GM12878 (cell line): ENCODE measurements at places on chromosomes 4 and X. TPM values are rescaled to one million over a fixed set of nuclear protein-coding genes. Genes with fewer than 3 reads are reported as not detected.

The LRIT3 gene
- 0.04 TPM in 1 of 2 replicates, not detected in the other for polyA plus RNA-seq

The ZCCHC18 gene
- 2.1 and 2.2 TPM in 2 replicates for polyA plus RNA-seq

The XAGE1A gene
- not detected in 2 replicates for polyA plus RNA-seq

The CDKL2 gene
- 0.17 and 0.24 TPM in 2 replicates for polyA plus RNA-seq

The PARM1 gene
- polyA plus RNA-seq, result 39.3 and 41.1 TPM in 2 replicates

The PDGFC gene
- not detected in 2 replicates for polyA plus RNA-seq

The CNKSR2 gene
- not detected in 2 replicates for polyA plus RNA-seq

The AKAP14 gene
- polyA plus RNA-seq, result not detected in 2 replicates

The FOXR2 gene
- polyA plus RNA-seq, result not detected in 2 replicates

The CXorf49 gene
- polyA plus RNA-seq, result not detected in 2 replicates

The TAF7L gene
- polyA plus RNA-seq, result not detected in 2 replicates

The GLRA3 gene
- not detected in 2 replicates for polyA plus RNA-seq

The MUC7 gene
- not detected in 2 replicates for polyA plus RNA-seq

The DDX53 gene
- not detected in 2 replicates for polyA plus RNA-seq

The MAGEA8 gene
- polyA plus RNA-seq, result not detected in 2 replicates

The THOC2 gene
- 73.2 and 74.6 TPM in 2 replicates for polyA plus RNA-seq

The SATL1 gene
- polyA plus RNA-seq, result not detected in 2 replicates

The PCSK1N gene
- polyA plus RNA-seq, result not detected in 2 replicates

The RAB39B gene
- 7.9 and 8.7 TPM in 2 replicates for polyA plus RNA-seq

The CENPE gene
- polyA plus RNA-seq, result 41.4 and 42.9 TPM in 2 replicates

The TRIM60 gene
- polyA plus RNA-seq, result not detected in 2 replicates

The RAB40AL gene
- 0.16 TPM in 1 of 2 replicates, not detected in the other for polyA plus RNA-seq

The CTAG1B gene
- polyA plus RNA-seq, result not detected in 2 replicates

The CYTL1 gene
- polyA plus RNA-seq, result not detected in 2 replicates

The L1CAM gene
- 0.09 and 0.22 TPM in 2 replicates for polyA plus RNA-seq

The CCKAR gene
- not detected in 2 replicates for polyA plus RNA-seq

The TRO gene
- polyA plus RNA-seq, result 0.51 TPM in 1 of 2 replicates, not detected in the other

The GASK1B gene
- 0.09 and 0.20 TPM in 2 replicates for polyA plus RNA-seq

The ARHGEF6 gene
- polyA plus RNA-seq, result 12.8 and 13.8 TPM in 2 replicates

The PRAF2 gene
- 13.6 and 14.4 TPM in 2 replicates for polyA plus RNA-seq
